ENCODE measurements at places on chromosomes 7 and 10.

DNA sequence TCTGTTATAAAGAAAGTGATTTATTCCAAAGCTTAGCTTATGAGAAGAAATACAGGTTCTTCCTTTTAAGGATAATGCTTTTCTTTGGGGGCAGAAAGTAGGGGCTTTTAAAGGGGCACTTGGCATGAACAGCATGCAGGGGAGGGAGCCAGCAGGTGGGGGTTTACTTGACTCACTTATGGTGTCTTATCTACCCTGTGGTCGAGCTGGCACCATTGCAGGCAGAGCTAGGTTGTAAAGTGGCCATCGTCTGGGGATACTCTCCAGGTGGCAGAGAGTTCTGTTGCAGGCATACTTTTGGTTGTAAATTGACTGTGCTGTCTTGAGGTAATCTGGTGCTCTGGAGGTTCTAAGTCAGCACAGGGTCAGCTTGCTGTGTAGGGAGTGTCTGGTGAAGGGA lies 26.3 kb upstream of the IFRD1 start:
- DNase-seq: no peak

- DNase-seq: no peak
Measured at GRCh38 chr10:51106311-51106945, 32.1 kb downstream of the PRKG1 start.

- DNase-seq: no peak
Measured at GRCh38 chr10:80137031-80137862, 4.7 kb downstream of the PLAC9 start.

DNA sequence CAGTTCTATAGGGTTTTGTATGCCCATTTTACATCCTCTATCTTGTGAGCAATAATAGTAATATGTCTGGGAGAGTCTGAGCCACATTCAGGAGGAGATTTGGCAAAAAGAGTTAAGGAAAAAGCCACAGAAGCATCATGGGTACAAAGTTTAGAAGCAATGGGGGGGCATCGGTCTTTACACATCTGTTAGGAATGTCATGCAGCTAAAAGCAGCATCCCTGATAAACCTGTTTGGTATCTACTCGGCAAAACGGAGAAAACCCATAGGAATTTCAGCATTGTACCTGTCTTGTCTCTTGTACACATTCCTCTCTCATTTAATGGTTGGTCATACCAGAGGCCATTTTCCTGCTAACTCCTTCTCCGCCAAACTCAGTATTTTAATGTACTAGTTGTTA lies 12.5 kb upstream of the HERPUD2 start:
- no peak for DNase-seq

DNA sequence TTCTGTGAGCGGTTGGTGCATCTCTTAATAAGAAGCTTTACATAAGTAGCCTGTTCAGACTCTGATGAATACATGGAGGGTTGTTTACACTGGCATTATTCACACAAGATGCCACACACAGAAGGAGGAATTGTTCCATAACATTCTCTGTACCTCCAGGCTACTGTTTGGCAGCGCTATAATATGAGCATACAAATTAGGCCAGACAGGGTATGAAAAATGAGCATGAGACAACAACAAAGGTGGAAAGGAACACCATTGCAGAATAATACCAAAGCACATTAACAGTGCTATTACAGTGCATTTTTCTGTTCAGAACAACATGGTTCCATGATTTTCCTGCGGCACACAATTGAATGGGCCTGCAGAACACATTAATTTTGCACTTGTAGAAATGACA lies 417.2 kb upstream of the C7orf33 start:
- DNase-seq: no peak

- DNase-seq: peak; percentile 40
Measured at GRCh38 chr7:8035647-8036518, 67.3 kb downstream of the GLCCI1 start.

GRCh38 chr7:47552621-47553020 lies 29.3 kb downstream of the TNS3 start:
- no peak for DNase-seq

All from SHP77 treated with DMSO at 0.1 percent for 48 hours (cell line).